ENCODE measurements at places on chromosomes 5 and 9. TPM values are rescaled to one million over a fixed set of nuclear protein-coding genes. Genes with fewer than 3 reads are reported as not detected.

CDH18 gene
- not detected for polyA plus RNA-seq

SETD9 gene
- 4.3 TPM for polyA plus RNA-seq

PRR16 gene
- not detected for polyA plus RNA-seq

GRCh38 chr9:95980262-95981125, 105.0 kb downstream of the ERCC6L2 start:
- DNase-seq = no peak

- peak; percentile 58 for DNase-seq
Observed at GRCh38 chr5:75034137-75034739, 18.1 kb downstream of the GCNT4 start.

DNA sequence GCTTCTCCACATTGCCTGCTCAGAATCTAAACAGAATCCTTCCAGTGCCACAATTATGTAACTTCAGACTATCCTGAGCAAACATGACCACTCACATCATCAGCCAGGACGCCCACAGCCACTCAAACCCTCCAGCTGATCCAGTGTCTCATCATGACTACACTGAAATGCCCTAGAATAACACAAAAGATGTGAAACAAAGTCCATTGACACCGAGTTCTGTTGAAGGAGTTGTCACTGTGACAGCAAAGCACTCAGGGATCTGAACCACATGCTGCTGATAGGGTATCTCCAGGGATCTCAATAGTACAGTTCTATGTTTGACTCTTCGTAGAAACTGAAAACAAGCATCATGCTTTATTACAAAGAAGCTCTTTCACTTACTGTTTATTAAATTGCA, 150.2 kb downstream of the GABBR2 start:
- no peak for DNase-seq

DNA sequence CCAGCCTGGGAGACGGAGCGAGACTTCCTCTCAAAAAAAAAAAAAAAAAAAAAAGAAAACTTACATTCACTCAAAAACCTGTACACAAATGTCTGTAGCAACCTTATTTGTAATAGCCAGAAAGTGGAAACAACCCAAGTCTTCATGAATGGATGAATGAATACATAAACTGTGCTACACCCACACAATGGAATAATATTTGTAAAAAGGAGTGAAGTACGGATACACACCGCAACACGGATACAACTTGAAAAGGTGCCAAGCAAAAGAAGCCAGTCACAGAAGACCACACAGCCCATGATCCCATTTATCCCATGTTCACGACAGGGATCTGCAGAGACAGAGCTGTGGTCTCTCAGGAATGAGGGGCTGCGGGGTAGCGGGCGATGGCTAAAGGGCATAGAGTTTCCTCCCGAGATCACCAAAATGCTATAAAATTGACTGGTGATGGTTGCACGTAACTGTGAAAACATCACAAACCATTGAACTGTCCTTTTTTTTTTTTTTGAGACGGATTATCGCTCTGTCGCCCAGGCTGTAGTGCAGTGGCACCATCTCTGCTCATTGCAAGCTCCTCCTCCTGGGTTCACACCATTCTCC, 76.2 kb upstream of the COL5A1 start:
- DNase-seq = no peak

- no peak for DNase-seq
Observed at GRCh38 chr5:97044052-97044451, 98.4 kb downstream of the LIX1 start.

DNA sequence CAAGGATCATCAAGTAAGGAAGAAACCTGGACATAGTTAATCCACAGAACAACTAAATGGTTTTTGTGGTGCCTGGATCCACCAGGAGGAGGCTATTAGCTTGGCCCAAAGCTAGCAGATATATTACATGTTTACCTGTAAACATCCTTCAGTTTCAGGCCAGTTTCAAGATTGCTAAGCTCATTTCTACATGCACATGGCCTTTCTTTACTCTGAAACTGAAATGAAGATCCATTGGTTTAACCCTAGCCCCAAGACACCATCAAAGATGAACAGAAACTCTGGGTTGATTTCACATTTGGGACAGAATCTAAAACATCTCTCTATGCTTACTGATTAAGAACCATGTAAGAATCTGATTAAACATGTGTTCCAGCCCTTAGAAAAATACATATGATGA, 611.8 kb downstream of the TLE1 start:
- DNase-seq = no peak

DNA sequence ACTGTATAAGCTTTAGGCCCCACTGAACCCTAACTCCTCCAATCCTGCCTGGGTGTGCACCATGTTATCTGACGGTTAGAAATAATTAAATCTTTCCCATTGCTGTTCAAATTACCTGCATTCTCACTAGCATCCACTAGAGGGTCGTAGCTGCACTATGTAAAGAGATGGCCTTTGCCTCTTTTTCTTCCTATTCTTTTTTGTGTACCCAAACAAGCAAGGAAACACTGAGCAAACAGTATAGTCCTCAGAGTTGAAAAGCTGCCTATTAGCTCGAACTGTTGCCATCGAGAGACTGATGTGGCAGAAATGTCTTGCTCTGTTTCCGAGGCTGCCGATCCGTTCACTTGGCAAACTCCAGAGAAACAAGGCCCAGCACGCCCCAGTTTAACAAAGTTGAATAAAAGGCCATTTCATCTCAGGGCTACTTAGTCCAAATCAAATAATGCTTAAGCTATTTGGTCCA, 163.8 kb upstream of the TRPM3 start:
- peak; percentile 23 for DNase-seq

GRCh38 chr5:99438619-99439018, 509.8 kb upstream of the CHD1 start:
- DNase-seq = no peak

- no peak for DNase-seq
Observed at GRCh38 chr5:62499756-62500155, 78.9 kb upstream of the LRRC70 start.

DNA sequence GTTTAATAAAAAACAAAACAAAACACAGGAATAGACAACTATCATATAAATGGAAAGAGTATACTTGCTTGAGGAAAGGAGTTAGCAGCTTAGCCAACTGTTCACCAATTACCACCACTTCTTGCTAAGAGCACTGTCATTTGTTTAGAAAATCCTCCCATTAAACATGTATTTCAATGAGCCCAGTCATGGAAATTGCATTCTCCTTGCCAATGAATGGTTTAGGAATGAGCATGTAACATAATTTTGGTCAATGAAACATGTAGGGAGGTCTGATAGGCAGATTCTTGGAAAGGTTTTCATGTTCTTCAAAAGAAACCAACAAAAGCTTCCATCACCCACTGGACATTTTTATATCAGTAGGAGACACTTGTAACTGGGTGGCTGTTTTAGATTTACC, 502.8 kb upstream of the PAPPA start:
- no peak for DNase-seq
